ENCODE measurements at places on chromosomes 11 and 22.
A peak's percentile ranks its signal among the peaks of the same experiment; 100 is the strongest.

DNA sequence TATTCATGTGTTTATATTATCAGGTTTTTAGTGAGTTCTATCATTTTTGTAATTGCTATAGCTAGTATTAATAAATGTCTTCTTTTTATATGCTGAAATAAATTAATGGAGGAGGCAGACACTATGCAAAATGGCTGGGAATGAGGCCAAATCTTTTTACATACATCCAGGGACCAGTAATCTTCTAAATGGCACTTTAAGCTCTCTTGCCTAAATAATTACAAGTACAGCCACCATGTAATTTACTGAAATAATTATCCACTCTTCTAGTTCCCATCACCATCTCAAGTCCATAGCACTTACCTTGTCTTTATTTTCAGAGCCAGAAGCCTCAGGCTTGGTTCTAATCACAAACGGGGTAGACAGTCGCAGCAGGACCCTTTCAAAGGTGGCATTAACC, 79.1 kb downstream of the GUCY1A2 start:
- DNase-seq, result no peak

DNA sequence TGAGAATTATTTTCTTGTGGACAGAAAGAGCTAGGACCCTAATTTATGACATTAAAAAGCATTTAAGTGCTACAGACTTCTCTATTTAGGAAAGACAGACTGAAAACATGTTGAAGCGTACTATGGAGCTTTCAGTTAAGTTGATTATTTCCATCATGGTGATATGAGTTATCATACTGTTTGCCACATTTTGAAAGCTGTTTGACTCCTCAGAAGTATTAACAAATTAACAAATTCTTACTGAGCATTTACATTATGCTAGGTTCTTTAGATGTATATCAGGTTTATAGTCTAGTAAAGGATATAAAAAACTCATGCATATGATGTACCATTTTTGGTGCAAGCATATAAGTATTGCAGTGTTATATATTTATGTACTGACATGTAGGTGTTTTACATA, 50.1 kb downstream of the ARHGEF12 start:
- DNase-seq, result no peak

DNA sequence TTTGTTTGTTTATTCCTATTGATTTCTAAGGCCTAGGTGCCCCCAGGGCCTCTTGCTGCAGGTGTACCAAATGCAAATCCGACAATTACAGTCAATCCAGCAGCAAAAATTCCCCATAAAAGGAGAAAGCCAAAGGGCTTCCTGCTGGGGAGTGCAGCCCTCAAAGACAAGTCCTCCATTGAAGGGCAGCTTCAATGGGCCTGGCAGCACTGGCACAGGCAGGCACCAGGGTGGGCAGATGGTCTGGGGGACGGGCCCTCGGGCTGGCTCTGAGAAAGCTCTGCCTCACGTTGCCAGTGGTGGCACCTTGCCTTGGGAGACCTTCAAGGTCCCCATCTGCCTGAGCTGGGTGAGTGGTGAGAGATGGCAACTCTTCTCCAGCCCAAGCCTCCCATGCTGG, 128.0 kb downstream of the DSCAML1 start:
- no peak for DNase-seq

- DNase-seq, result peak; percentile 43
Measured at GRCh38 chr11:131696690-131697089, 326.3 kb downstream of the NTM start.

Measured in kidney glomerular epithelial cell (primary cell).